ENCODE measurements at places on chromosomes 4 and X. TPM values are rescaled to one million over a fixed set of nuclear protein-coding genes. Genes with fewer than 3 reads are reported as not detected.
A peak's percentile ranks its signal among the peaks of the same experiment; 100 is the strongest.

GRCh38 chrX:105646592-105647372 lies 175.6 kb upstream of the NRK start:
- DNase-seq = peak; percentile 83

DCAF8L2 gene
- total RNA-seq = not detected

- no peak for DNase-seq
Measured at GRCh38 chrX:13372203-13372980, 52.5 kb upstream of the ATXN3L start.

CSN3 gene
- total RNA-seq = not detected

DNA sequence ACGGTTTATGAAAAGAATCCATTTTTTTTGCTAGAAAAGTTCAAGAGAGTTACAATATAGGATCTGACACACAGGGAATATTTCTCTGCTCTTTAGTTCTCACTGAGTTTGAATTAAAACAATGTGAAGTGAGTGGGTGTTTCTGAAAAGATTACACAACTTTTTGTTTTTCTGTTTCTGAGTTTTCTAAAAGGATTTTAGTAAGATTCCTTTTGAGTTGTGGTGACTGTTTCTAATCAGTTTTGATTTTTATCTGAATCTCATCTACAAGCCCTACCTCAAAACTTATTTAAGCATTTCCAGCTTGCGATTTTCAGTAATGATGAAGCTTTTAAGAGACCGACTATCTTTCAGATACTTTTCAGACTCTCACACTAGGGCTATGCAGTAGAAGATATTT lies 141.7 kb downstream of the GPAT3 start:
- peak; percentile 9 for DNase-seq

SH3RF1 gene
- 21.8 TPM for total RNA-seq

- no peak for DNase-seq
Measured at GRCh38 chr4:75229806-75230570, 284.2 kb downstream of the RCHY1 start.

Data from tongue (tissue), 3 donors.